SIG-M5 (cell line): ENCODE measurements at places on chromosomes 6 and 20.

DNA sequence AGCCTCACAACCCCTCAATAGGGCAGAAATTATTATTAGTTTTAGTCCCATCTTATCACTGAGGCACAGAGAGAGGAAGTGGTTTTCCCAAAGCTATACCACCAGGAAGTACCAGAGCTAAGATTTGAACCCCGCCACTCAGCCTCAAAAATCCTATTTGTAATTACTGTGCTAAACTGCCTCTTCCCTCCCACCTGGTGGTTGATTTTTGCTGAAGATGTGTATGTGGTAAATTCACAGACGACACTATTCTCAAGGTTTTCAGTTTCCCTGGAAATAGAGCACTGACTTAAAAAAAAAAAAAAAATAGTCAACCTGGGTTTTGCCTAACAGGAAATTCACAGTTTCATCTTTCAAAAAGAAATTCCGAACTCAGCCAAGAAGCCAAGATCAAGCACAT, 57.9 kb downstream of the TSHZ2 start:
- no peak for DNase-seq

- no peak for DNase-seq
Measured at GRCh38 chr6:43033496-43034189, 12.2 kb downstream of the RRP36 start.

DNA sequence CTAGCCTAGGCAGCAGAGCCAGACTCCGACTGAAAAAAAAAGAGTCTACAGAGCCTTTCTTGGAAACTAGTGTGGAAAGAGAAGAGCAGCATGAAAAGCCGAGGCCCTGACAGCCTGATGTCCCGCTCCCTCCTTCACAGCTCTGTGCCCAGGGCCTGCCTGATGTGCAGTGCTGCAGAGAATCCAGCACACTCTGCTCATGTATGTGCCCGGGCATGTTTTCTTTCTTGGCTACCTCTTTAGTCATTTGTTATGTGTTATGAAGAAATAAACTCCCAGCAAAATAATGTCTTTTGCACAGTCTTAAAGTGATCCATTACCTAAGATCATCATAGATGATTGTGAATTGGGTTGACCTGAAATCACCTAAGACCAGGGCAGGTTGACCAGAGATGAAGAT, 78.1 kb upstream of the EZR start:
- no peak for DNase-seq

DNA sequence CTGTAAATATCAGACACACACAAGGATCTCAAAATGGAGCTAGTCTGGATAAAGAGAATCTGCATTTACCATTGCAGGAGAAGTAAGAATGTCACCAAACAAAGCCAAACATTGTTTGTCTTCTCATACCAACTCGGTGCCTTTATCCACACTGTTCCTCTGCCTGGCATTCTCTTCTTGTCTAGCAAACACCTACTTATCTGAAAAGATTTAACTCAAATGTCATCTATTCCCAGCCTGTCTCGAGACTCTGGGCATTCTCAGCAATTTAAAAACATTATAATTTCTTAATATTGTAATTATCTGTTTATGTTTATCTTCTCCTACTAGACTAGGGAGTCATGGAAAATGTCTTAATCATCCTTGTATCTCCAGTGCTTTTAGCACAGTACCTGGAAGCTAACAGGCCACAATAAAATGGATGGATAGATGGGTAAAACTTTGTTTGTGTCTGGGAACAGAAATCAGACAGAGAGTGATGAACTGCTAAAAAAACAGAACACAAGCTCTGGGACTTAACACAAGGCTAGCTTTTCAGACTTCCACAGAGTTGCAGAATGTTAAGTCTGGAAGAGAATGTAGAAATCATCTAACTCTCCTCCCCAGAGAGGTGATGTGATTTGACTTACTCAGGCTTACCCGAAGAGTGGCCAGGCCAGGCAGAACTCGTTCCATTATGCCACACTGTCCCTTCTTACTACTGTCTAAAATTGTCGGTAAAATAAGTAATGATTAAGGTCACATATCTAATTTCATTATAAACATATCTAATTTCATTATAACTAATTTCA, 42.3 kb upstream of the FAM83C start:
- DNase-seq: no peak

DNA sequence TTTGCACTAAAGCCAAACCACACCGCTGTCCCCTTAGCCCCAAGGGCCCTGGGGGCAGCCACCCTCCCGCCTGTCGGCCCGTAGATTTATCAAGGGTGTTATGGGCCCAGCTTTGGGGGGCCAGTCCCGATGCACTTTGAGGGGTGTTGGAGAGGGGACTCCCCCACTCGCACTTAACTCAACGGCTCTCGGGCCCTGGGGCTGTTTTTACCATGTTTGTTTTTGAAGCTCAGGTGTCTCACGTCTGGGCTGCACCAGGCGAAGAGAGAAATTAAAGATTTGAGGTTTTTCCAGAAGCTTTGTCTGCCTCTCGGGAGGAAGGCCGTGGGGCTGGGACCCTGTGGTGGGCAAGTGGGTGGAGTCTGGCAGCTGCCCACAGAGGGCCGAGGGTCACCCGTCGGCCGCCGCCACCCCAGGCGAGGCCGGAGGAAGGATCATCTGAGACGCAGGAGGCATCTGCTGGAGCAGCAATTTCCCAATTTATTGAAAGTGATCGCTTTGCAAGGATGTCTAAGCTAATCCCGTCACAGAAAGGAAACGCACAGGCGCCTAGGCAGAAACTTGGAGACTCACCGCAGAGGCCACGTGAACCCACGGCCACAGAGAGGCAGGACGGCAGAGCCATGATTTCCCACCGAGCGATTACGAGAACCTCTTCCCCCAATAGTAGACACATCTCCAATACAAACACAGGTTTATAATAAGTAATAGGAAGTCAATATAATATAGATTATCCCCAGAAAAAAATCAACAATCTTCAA, 3.8 kb downstream of the SLC2A4RG start:
- DNase-seq: no peak
